ENCODE measurements at places on chromosomes 7 and 10.

GRCh38 chr10:48305905-48306264, 592 bp upstream of the MAPK8 start:
- no peak for DNase-seq

- DNase-seq = no peak
These were observed 93.6 kb upstream of the INSIG1 start for GRCh38 chr7:155203882-155204691.

GRCh38 chr7:1883834-1884582, 213.9 kb downstream of the ELFN1 start:
- no peak for DNase-seq

GRCh38 chr10:85862771-85863170, 503.8 kb downstream of the GRID1 start:
- DNase-seq = no peak

GRCh38 chr7:22123139-22123538, 177.4 kb upstream of the CDCA7L start:
- DNase-seq = no peak

DNA sequence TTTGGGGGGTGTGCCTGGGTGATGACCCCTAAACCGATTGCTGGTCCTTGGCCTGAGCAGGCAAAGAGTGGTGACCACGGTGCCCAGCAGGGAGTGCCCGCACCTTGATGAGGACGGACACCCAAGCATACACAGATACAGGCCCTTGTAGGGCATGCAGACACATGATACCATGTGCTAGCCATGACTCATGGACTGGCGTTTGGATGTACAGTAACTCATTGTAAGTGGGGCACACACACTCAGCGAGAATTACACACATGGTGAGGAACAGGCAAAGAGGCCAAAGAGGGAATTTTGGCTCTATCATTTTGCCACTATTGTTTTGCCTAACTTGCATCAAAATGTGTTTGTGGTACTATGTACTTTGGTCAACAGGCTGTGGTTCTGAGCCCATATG, 24.1 kb downstream of the KAZALD1 start:
- DNase-seq = no peak

DNA sequence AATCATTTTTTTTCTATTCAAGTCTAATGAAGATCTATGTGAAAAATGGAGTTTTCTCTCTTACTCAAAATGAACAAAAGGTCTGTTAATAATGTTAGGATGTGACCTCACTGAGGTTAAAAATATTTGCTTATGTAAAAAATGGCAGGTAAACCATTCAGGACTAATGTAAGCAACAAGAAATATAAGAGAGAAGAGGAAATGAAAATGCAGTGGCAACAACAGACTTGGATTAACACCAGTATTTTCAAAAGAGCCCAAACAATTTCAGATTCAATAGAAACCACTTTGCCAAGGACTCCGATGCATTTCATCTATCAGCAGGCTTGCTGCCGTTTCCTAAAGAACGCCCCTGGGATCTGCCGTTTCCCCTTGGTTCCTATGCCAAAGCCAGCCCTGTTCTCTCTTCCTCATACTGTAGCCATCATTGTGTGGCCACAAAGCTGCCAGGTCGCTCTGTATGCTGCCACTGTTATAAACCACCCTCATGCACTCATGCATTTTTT, 66.4 kb downstream of the MTURN start:
- DNase-seq = no peak

DNA sequence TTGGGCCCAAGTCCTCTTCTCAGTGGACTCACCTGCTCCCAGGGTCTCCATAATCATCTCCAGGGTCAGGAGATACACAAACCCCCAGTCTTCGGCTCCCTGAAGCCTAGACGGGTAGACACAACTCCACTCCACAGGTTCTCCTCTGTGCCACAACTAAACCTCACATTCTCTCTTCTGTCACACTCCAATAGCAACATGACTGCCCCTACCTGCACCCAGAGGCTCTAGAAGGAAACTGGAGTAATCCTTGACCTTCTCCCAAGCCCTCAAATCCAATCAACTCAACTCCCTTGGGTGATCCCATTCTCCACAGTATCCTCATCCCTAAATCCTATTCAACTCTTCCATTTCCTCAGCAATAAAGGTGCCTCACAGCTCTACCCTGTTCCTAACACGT, 16.2 kb downstream of the HNRNPF start:
- no peak for DNase-seq

- no peak for DNase-seq
These were observed 498 bp upstream of the C10orf53 start for GRCh38 chr10:49678827-49679479.

DNA sequence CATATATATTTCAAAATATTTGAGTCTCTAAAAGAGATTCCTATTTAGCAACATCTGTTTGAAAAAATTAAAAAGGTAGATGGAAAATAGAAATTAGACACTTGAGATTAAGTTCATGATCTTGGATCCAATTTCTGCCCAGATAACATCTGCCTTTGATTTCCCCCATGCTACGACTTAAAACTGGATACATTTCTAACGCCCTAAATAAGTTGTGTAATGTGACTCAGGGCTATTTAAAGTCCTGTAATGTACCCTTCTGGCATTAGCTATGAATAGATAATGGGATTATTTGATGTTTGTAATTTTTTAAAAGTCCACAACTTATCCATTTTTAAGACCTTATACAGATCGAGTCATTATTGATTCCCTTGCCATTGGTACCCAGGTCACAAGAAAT, 23.4 kb downstream of the CFAP43 start:
- DNase-seq = no peak

DNA sequence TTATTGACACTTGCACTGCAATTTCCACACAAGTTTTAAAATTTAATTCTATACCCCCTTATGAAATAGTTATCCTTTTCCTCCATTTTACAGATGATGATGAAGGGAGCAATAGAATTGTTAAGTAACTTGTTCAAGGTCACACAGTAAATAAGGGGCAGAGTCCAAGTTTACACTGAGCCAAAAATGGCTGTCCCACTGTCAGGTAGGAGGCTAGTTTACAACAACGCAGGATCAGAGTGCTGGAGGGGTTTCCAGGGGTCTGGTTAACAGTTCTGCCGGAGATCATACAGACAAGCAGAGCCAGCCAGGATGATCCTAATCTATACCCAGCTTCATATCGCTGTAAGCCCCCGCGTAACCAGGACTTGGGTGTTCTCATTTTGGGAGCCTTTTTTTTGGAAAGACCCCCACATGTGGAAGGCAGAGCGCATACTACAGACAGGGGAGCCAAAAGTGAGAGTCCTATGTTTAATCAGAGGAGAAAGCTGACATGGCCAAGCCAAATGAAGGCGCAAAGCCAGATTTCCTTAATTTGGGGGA, 524 bp upstream of the UNC5B start:
- DNase-seq = no peak

GRCh38 chr7:74183142-74183541, 9.0 kb downstream of the EIF4H start:
- no peak for DNase-seq

- DNase-seq = no peak
These were observed 138.4 kb upstream of the FEZF1 start for GRCh38 chr7:122442929-122443328.

DNA sequence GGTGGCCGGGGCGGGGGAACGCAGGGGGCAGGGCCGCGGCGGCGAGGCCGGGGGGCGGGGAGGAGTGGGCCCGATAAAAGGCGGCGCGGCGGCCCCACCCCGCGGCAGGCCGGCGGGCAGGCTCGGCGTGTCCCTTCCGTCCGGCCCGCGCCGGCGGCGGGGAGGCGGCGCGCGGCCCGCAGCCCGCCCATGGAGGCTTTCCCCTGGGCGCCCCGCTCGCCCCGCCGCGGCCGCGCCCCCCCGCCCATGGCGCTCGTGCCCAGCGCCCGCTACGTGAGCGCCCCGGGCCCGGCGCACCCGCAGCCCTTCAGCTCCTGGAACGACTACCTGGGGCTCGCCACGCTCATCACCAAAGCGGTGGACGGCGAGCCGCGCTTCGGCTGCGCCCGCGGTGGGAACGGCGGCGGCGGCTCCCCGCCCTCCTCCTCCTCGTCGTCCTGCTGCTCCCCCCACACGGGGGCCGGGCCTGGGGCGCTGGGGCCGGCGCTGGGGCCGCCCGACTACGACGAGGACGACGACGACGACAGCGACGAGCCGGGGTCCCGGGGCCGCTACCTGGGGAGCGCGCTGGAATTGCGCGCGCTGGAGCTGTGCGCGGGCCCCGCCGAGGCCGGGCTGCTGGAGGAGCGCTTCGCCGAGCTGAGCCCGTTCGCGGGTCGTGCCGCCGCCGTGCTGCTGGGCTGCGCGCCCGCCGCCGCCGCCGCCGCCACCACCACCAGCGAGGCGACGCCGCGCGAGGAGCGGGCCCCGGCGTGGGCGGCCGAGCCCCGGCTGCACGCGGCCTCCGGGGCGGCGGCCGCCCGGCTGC, at the start of gene NANOS1:
Gene NANOS1, plus strand, starts transcription at position 102 of the 808 bp plus-strand sequence. Its CDS starts 88 bp downstream, at position 190.
- peak; percentile 37 for DNase-seq

DNA sequence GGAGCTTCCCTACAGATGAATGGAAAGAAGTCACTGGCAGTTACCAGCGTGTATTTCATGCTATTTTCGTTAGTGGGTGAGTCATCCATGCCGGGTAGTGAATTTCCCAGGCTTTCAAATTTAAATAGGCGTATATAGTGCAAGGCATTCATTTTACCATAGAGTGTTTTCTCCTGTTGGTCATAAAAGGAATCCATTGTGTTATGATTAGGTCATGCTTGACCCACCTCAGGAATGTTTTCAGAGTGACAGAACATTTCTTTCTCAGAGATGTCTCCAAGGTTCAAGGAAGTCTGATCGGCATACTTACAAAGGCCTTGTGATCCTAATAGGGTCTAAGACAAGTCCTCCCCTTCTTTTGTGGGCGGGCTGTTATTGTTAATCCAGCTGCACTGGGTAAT, 110.7 kb downstream of the AKR1D1 start:
- no peak for DNase-seq

GRCh38 chr10:92572362-92573090, 1.4 kb downstream of the IDE start:
- DNase-seq = no peak

GRCh38 chr10:91774571-91774970, 23.7 kb upstream of the TNKS2 start:
- DNase-seq = no peak

DNA sequence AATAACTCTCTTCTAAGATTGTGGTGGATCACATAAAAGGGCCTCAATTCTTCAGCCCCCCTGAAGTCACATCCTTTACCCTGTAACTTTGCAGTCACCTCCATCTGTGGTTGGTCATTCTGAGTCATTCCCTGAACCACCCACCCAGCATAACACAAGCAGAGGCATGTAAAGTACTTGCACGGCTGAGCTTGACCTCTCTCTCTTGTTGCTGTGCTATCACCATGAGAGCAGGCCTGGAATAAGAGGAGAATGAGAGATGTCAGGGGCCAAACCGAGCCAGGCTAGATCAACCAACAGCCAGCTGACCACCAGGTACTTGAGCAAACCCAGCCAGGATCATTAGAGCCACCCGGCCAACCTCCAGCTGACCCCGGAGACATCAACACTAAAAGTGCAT, 13.5 kb upstream of the STK17A start:
- DNase-seq = no peak

GRCh38 chr7:101595246-101595645, 33.9 kb downstream of the MYL10 start:
- DNase-seq = no peak

DNA sequence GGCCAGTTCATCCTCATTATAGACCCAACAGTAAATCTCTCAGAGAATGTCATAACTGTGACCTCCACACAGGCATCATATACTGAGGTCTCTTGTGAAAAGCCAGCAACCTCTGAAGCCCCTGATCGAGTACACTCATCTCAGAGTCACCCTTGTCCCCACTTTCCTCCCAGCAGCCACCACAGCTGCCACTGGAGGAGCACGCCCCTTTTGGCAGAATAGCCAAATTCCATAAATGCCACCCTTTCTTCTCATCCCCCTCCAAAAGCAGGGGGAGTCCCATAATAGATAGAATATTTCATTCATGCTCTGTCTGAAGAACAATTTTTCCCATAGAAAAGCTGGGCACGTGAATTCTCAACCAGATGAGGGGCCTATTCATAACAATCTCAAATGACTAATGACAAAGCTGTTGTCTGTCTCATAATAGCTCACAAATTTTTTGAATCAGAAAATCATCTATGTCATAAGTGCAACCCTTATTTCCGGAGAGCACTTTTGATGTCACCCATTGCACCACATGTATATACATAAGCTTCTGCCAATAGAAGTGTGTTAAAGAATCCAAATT, 47.4 kb downstream of the SGMS1 start:
- DNase-seq = no peak

DNA sequence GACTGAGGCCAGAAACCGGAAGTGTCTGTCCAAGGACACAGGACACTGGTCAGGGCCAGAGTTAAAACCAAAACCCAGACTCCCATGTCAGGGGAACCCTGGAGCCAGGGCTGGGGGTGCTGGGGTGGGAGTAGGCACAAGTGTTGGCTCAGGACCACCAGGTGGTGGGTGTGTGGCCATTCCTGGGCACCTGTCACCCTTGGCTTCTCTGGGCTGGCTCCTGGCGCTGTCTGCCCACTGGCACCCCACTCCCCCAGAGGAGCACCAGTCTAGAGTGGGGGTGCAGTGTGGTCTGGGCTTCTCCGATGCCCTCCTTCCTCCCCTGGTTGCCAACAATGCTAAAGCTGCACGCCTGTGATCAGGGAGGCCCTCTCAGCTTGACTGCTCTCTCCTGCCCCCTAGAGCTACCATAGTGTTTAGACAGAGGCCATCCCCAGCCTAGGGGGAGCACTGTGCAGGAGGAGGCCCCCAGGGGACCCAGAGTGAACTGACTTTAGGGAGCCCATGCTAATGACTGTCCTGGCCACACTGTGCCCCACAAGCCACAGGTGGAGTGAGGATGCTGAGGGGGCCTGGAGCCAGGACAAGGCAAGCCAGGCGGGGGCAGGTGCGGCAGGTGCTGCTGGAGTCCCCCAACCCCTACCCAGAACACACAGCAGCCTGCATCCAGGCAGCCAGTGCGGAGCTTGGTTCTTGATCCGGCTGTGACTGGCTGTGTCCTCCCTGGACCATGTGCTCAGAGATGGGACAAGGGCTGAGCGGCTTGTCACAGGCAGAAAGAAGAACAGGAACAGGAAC, 11.0 kb downstream of the RASGEF1A start:
- peak; percentile 69 for DNase-seq

- DNase-seq = no peak
These were observed 6.9 kb upstream of the CALHM1 start for GRCh38 chr10:103465411-103466179.

GRCh38 chr7:26212921-26213718, 11.6 kb downstream of the CBX3 start:
- no peak for DNase-seq

GRCh38 chr7:80770061-80770460, 131.6 kb downstream of the CD36 start:
- DNase-seq = no peak

GRCh38 chr7:135207406-135208101, 3.8 kb downstream of the WDR91 start:
- DNase-seq = no peak

DNA sequence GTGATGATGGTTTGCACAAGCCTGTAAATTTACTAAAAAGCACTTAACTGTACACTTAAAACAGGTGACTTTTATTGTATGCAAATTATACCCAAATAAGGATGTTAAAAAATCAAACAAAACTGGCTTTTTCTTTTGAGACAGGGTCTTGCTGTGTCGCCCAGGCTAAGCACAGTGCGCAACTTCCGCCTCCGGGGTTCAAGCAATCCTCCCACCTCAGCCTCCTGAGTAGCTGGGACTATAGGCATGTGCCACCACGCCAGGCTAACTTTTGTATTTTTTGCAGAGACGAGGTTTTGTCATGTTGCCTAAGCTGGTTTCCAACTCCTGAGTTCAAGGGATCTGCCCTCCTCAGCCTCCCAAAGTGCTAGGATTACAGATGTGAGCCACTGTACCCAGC, 77.7 kb downstream of the DNAJC1 start:
- no peak for DNase-seq

All from A549 (cell line).